Progenitor cell of endocrine pancreas (in vitro differentiated cells): ENCODE measurements at places on chromosomes 6 and 20. TPM values are rescaled to one million over a fixed set of nuclear protein-coding genes. Genes with fewer than 3 reads are reported as not detected.

DNA sequence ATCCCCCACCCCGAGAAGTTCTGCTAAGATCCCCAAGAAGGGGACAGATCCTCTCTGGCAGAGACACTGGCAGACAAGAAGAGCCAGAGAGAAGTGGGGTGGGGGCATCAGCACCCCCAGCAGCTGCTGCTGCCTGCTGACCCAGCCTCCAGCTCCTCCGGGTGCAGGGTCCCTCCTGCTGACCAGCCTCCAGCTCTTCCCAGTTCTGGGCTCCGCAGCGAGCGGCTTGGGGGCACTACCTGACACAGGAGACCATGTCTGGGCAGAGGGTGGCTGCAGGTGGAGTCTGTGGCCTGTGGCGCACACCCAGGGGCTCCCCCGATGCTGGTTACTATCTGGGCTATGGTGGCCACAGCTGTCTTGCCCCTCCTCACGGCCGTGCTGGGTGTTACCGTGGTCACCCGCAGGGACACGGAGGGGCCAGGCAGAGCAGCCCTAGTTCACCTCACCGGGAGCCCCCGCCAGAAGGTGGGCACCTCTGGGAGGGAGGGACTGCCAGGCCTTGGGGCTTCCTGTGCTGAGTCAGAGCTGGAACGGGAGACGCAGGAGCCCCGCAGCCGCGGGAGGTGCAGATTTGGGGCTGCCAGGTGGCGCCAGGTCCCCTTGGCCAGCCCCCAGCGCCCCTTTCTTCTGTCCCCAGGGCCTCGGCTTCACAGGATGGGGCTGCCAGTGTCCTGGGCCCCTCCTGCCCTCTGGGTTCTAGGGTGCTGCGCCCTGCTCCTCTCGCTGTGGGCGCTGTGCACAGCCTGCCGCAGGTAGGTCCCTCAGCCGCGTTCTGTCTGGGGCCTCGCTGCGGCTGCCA is 630 bp downstream of the LIME1 start:
- H3K4me3 ChIP-seq: no peak overlapping the region
- H3K36me3 ChIP-seq: peaks cover 17% of the 10 kb centered on the region
- no peak for DNase-seq
- no peak overlapping the region for H3K27ac ChIP-seq

GRCh38 chr6:110216140-110216539 is 35.9 kb downstream of the CDC40 start:
- DNase-seq: no peak
- no peak overlapping the region for H3K4me3 ChIP-seq
- no peaks in the 10 kb centered on the region for H3K4me1 ChIP-seq
- H3K36me3 ChIP-seq: peaks cover 31% of the 10 kb centered on the region
- H3K27ac ChIP-seq: no peak overlapping the region
- no peaks in the 10 kb centered on the region for H3K27me3 ChIP-seq

GRCh38 chr6:2517855-2518473 is 232.8 kb downstream of the MYLK4 start:
- no peaks in the 10 kb centered on the region for H3K36me3 ChIP-seq
- no peak overlapping the region for H3K27ac ChIP-seq
- DNase-seq: no peak
- no peak overlapping the region for H3K4me3 ChIP-seq
- no peaks in the 10 kb centered on the region for H3K27me3 ChIP-seq

DNA sequence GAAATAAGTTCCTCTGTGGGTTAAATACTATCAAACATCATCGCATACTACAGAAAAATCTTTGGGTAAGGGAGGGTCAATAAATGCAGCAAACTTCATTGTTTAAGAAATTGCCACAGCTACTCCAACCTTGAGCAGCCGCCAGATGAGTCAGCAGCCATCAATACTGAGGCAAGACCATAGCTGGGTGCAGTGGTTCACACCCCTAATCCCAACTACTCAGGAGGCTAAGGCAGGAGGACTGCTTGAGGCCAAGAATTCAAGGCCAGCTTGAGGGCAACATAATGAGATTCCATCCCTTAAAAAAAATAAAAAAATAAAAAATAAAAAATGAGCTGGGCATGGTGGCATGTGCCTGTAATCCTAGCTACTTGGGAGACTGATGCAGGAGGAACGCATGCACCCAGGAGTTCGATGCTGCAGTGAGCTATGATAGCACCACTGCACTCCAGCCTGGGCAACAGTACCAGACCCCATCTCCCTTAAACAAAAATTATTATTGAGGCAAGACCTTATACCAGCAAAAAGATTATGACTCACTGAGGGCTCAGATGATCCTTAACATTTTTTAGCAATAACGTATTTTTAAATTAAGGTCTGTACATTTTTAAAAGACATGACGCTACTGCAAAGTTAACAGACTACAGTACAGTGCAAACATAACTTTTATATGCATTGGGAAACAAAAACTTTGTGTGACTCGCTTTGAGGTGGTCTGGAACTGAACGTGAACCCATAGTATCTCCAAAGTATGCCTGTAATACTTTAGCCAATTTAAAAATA is 8.8 kb downstream of the SRPK1 start:
- no peak overlapping the region for H3K4me3 ChIP-seq
- peaks cover 62% of the 10 kb centered on the region for H3K36me3 ChIP-seq
- peaks cover under 1% of the 10 kb centered on the region for H3K4me1 ChIP-seq
- peak overlapping the region; percentile 47 for H3K27ac ChIP-seq
- H3K27me3 ChIP-seq: no peaks in the 10 kb centered on the region
- no peak for DNase-seq

GRCh38 chr20:8756410-8756809 is 312.5 kb upstream of the PLCB4 start:
- H3K4me1 ChIP-seq: peaks cover 4% of the 10 kb centered on the region
- no peaks in the 10 kb centered on the region for H3K27me3 ChIP-seq
- H3K27ac ChIP-seq: no peak overlapping the region
- no peak for DNase-seq
- H3K4me3 ChIP-seq: no peak overlapping the region
- H3K36me3 ChIP-seq: peaks cover 2% of the 10 kb centered on the region

DNA sequence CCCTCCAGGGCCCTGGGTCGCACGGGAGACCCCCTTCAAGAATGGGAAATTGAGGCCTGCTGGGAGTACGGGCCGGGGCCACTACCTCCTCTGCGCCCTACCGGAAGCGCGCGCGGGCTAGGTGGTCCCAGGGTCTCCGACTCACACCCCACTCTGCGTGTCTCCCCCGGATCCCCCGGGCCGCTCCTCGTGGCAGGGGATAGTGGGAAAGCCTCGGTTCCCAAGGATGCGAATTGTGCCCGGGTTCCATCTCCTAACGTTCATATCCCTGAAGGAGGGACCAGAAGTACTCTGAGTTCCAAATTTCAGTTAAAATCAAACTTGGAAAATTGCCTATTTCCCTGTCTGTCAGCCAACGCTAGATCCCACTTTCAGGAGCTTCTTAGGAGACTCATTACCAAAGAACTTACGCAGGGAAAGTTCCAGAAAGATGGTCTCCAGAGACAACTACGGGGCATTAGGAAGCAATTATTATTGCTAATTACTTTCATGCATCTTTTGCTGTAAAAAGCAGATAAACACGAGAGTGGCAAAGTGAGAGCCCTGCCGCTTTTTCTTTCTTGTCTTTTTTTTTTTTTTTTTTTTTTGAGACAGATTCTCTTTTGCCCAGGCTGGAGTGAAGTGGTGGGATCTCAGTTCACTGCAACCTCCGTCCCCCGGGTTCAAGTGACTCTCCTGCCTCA is 858 bp downstream of the FAM83D start:
- peaks cover 8% of the 10 kb centered on the region for H3K4me1 ChIP-seq
- H3K36me3 ChIP-seq: no peaks in the 10 kb centered on the region
- peak overlapping the region; percentile 81 for H3K4me3 ChIP-seq
- DNase-seq: no peak

- no peaks in the 10 kb centered on the region for H3K36me3 ChIP-seq
- peaks cover 3% of the 10 kb centered on the region for H3K27me3 ChIP-seq
- no peak overlapping the region for H3K27ac ChIP-seq
- H3K4me1 ChIP-seq: peaks cover under 1% of the 10 kb centered on the region
- no peak for DNase-seq
Measured at GRCh38 chr6:90939906-90940305, 353.0 kb upstream of the MAP3K7 start.

GRCh38 chr20:46058599-46059281 is 29.7 kb downstream of the SLC12A5 start:
- H3K4me3 ChIP-seq: no peak overlapping the region
- H3K27me3 ChIP-seq: peaks cover 54% of the 10 kb centered on the region
- DNase-seq: no peak

DNA sequence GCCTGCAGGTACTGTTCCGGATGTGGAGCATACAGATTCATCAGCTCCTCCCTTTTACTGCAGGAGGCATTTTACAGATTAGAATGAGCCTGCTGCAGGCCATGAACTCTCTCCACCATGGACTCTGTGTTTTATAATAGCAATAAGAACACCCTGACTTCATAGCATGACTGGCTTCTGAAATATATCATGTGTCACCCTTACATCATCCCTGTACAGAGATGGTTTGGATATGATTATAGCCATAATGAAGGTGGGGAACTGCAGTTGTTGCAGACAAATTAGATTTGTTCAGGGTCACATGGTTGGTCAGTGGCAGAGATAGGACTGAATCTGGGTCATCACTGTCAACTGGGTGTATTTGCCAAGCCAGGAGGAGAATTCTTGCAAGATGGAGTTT is 100.7 kb downstream of the FOXO3 start:
- no peak overlapping the region for H3K4me3 ChIP-seq
- DNase-seq: no peak
- H3K4me1 ChIP-seq: peaks cover 28% of the 10 kb centered on the region

DNA sequence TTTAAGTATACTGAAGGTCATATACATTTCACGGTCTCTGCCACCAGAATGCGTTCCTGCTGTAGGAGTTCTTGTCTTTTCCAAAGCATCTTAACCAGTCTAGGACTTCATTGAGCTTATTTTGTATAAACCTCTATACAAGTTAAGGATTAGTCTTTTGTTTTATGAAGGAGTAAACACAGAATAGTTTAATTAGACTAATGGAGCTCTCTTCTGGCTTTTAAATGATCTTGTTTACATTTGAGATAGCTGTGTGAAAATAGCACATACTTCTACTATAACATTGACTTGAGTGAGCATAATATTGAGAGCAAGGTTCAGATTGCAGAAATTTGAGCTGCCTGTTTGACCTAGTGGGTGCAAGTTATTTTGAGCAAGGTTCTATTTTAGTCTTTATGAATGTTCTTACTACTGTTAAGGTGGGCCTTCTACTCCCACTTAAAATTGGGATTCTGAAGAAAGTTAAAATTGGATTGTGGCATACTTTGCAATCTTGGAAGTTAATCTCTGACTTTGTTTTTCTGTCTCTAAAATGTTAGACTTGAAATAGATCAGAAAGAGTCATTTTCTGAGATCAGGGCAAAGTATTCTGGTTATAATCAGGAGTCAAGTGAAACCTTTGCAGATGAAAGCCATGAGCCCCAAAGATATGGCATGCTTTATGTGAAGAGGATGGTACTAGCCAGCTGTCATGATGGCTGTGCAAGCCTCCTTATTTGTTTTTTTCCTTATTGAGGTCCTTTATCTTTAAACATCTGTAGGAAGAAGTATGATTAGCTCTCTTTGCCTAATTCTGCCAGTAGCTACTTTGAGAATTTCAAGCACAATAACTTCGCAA is 41.8 kb downstream of the RPRD1B start:
- peaks cover 44% of the 10 kb centered on the region for H3K36me3 ChIP-seq
- no peak for DNase-seq
- no peak overlapping the region for H3K4me3 ChIP-seq
- H3K27me3 ChIP-seq: no peaks in the 10 kb centered on the region
- peak overlapping the region; percentile 42 for H3K27ac ChIP-seq

GRCh38 chr20:50842821-50843220 is 48.0 kb downstream of the BCAS4 start:
- no peaks in the 10 kb centered on the region for H3K27me3 ChIP-seq
- no peak for DNase-seq
- H3K36me3 ChIP-seq: no peaks in the 10 kb centered on the region
- H3K4me3 ChIP-seq: no peak overlapping the region
- H3K4me1 ChIP-seq: no peaks in the 10 kb centered on the region
- peak overlapping the region; percentile 52 for H3K27ac ChIP-seq

- no peaks in the 10 kb centered on the region for H3K27me3 ChIP-seq
- H3K36me3 ChIP-seq: no peaks in the 10 kb centered on the region
- H3K4me3 ChIP-seq: no peak overlapping the region
- H3K4me1 ChIP-seq: peaks cover 13% of the 10 kb centered on the region
Measured at GRCh38 chr6:41894366-41895299, 542 bp downstream of the USP49 start.

GRCh38 chr6:15259766-15260098 is 13.9 kb downstream of the JARID2 start:
- H3K4me3 ChIP-seq: no peak overlapping the region
- DNase-seq: no peak
- peaks cover 49% of the 10 kb centered on the region for H3K4me1 ChIP-seq
- H3K27ac ChIP-seq: peak overlapping the region; percentile 43
- H3K36me3 ChIP-seq: peaks cover 4% of the 10 kb centered on the region

DNA sequence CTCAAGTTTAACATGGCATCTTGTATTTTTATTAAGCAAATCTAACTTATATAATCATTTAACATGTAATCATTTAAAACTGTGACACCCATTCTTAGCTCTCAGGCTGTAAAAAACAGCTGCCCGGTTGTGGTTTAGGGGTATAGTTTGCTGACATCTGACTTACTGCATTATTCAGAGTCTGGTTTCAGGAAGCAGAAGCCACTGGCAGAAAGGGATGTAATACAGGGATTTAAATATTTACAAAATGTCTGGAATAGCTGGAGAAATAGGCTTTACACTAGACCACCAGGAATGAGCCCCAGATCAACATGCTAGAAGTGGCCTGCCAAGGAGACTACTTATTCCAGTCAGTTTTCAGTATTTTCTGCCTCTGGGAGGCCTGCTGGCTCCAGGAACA is 421.1 kb downstream of the CD109 start:
- DNase-seq: no peak
- H3K4me1 ChIP-seq: peaks cover 1% of the 10 kb centered on the region
- no peaks in the 10 kb centered on the region for H3K36me3 ChIP-seq
- H3K27me3 ChIP-seq: no peaks in the 10 kb centered on the region
- H3K4me3 ChIP-seq: no peak overlapping the region
- H3K27ac ChIP-seq: no peak overlapping the region

GRCh38 chr6:11094411-11094851 is 797 bp downstream of the SMIM13 start:
- peaks cover 18% of the 10 kb centered on the region for H3K4me1 ChIP-seq
- H3K36me3 ChIP-seq: peaks cover 3% of the 10 kb centered on the region
- H3K27ac ChIP-seq: peak overlapping the region; percentile 95
- H3K4me3 ChIP-seq: peak overlapping the region; percentile 81

PDYN gene
- not detected in 2 replicates for total RNA-seq

ADGRF5 gene
- 0.04 TPM in 1 of 2 replicates, not detected in the other for total RNA-seq

CST1 gene
- total RNA-seq: 1.5 and 1.6 TPM in 2 replicates

LY6G6C gene
- total RNA-seq: 0.60 and 1.3 TPM in 2 replicates

LCA5 gene
- 8.9 and 9.9 TPM in 2 replicates for total RNA-seq

SLC17A1 gene
- 0.49 TPM in 1 of 2 replicates, not detected in the other for total RNA-seq

SLC26A8 gene
- total RNA-seq: not detected in 2 replicates

ZNF165 gene
- total RNA-seq: 9.7 TPM in 2 replicates

HMGCLL1 gene
- total RNA-seq: 0.96 and 1.8 TPM in 2 replicates
